ENCODE measurements at places on chromosomes 1 and 21.
A peak's percentile ranks its signal among the peaks of the same experiment; 100 is the strongest.

GRCh38 chr1:177257128-177257527 lies 86.4 kb downstream of the BRINP2 start:
- no peak for DNase-seq

GRCh38 chr1:232340446-232340845 lies 289.5 kb downstream of the SIPA1L2 start:
- DNase-seq: no peak

DNA sequence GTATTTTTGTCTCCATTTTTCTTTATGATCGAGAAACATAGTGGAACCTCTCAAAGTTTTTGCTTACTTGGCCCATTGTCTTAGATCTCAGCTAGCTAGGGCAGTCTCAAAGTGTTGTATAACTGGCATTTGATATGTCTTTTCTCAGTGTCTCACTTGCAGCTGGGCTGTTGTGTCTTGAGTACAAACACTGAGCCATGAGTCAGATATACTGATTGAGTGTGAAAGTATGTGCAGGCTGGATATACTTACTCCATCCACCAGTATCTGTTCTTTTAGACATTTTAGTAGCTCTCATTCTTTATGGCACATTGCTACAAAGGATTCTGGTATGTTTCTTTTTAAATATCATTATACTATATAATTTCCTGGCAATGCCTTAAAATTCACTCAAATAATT lies 14.3 kb upstream of the GPR52 start:
- peak; percentile 1 for DNase-seq

- no peak for DNase-seq
These were observed 2.7 kb downstream of the KHDC4 start for GRCh38 chr1:155931332-155932038.

GRCh38 chr1:113217447-113218208 lies 144.6 kb downstream of the LRIG2 start:
- no peak for DNase-seq

DNA sequence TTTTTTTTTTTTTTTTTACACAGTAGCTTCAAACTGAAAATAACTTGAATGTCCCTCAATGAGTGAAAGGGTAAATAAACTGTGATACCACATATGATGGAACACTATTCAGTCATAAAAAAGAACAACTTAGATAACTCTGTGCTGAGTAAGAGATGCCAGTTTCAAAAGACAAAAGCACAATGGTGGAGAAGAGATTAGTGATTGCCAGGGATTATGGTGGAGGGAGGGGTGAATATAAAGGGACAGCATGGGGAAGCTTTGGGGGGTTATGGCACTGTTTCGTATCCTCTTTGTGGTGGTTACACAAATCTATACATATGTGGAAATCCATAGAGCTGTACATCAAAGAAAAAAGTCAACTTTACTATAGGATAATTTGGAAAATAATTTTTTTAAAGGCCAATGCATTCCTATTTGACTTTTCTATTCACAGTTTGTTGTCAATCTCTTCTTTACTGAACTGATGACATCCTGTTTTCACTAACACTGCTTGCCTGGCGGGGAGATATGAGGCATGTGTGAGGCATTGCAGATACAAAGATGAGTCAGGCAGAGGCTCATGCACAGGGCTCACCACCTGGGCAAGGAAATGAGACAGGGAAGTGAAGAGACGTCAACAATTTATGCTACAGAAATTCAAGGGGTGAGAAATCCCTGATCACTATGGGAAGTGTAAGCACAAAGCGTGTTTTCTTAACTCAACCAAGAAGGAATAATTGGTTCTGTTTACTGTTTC lies 302.7 kb downstream of the DUSP10 start:
- no peak for DNase-seq

- DNase-seq: no peak
These were observed 337.8 kb upstream of the DAB1 start for GRCh38 chr1:57761628-57762027.

DNA sequence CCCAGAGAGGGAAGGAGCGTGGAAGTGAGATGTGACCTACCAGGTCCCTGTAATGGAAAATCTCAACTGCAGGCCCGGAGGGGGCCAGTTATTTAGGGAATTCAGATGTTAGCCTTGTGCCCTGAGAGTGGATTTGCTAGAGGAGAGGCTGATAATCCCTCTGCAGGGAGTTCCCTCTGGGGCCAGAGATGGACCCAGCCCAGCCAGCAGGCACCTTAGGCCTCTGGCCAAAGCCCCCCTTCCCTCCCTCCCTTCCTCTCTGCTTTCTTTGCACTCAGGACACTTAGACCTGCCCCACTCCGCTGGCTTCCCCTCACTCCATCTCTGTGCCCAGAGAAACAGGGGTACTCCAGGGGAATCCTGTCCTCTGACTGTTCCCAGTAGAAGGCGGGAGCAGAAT lies 1.5 kb upstream of the ATP1A2 start:
- DNase-seq: no peak

- DNase-seq: no peak
These were observed 31.5 kb downstream of the OLIG1 start for GRCh38 chr21:33101300-33101911.

DNA sequence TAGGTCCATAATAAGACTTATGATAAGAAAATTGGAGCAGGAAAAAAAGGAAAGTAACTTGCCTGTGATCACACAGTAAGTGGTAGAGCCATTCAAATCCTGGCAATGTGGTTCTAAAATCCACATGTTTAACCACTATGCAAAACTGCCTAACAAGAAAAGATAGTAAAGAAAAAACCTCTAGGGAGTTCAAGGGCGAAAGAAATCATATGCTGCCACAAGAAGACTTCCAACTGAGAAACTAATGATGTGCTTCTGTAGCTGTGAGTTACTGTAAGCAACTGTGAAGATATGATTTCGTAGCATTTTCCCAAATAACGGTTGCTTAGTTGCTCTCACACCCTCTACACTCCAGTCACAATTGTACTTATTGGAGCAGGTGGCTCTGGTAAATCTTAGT lies 20.9 kb upstream of the LYPLAL1 start:
- no peak for DNase-seq

GRCh38 chr1:156400191-156400935 lies 31.4 kb downstream of the RHBG start:
- no peak for DNase-seq

- no peak for DNase-seq
These were observed at the start of gene CTSE for GRCh38 chr1:206023695-206024094. CTSE (minus strand) TSS chr1:206023895; CDS start chr1:206023791, 104 bp downstream.

DNA sequence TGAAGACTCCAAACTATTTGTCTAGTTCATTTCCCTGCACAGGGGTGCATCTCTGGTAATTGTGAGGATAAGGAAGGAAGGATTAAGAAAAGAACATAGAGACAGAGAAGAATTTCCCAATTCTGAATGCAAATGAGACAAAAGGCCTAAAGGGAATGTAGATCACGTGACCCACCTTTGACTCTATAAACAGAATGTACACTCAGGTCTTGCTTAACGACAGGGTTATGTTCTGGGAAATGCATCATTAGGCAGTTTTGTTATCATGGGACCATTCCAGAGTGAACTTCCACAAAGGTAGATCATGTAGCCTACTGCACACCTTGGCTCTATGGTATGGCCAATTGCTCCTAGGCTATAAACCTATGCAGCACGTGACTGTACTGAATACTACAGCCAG lies 252.3 kb upstream of the ZP4 start:
- no peak for DNase-seq

GRCh38 chr1:184485751-184486723 lies 99.2 kb downstream of the C1orf21 start:
- DNase-seq: no peak

- peak; percentile 3 for DNase-seq
These were observed 4.5 kb downstream of the PATJ start for GRCh38 chr1:61746813-61747212.
